Stimulated activated CD4-positive, alpha-beta T cell treated with anti-CD3 and anti-CD28 coated beads, Interleukin-2, amount 100 ng/mL, for 24 hours (primary cell): ENCODE measurements at places on chromosomes 16 and 17.

GRCh38 chr16:54526916-54527315 is 240.3 kb upstream of the IRX3 start:
- no peak for DNase-seq

DNA sequence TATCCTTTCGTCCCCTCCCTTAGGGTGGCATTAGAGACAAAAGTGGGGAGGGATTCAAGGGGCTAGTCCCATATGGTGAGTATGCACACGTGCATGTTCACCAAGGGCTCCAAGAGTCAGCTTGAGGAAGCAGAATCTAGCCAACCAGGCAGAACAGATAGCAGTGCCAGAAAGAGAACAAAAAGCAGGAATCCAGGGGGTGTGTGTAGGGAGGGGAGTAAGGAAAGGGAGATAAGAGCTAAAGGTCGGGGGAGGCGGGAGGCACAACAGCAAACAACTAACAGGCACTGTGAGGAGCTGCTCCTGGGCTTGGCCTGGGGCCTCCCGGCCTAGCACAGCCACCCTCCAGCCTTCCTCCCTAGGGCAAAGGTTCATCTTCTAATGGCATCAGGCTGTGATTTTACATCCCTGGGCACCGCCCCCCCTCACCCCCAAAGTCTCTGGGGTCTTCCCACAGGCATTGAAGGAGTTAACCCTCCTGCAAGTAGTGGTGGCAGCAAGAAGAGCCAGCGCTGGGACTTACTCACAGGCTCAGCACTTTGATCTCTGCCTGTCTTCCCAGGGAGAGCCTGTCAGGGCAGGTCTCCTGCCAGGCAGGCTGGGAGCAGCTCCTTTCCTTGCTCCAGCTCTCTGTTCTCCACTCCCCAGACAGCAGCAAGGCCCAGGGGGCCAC is 12.4 kb upstream of the SUPT4H1 start:
- no peak for DNase-seq

GRCh38 chr17:8939496-8940334 is 25.8 kb downstream of the PIK3R5 start:
- no peak for DNase-seq

- DNase-seq, result no peak
Measured at GRCh38 chr17:3528880-3529511, 28.6 kb downstream of the TRPV3 start.

GRCh38 chr16:30761427-30761927 is 385 bp downstream of the CFAP119 start:
- DNase-seq, result peak; percentile 59

- no peak for DNase-seq
Measured at GRCh38 chr16:19840524-19841110, 44.0 kb downstream of the GPRC5B start.

- no peak for DNase-seq
Measured at GRCh38 chr17:32626379-32626791, 139.6 kb downstream of the CDK5R1 start.

- DNase-seq, result no peak
Measured at GRCh38 chr17:46925185-46925868, 2.4 kb downstream of the GOSR2 start.

DNA sequence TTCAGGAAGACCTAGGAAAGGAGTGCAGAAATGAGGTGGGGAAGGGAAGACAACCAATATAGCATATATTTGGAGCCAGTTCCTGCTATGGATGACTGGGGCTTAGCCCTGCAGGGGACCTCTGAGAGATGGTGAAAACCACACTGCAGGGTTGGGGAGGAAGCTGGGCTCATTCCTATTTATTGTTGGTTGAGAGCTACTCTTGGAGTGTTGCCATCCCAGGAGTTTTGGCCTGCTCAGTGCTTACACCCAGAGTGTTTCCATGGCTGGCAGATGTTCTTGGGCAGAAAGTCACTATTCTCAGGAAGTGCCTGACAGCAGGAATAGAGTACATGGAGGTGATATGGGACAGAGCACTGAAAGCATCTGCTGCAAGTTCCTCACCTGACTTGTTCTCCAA is 145.8 kb downstream of the SPACA3 start:
- DNase-seq, result no peak

DNA sequence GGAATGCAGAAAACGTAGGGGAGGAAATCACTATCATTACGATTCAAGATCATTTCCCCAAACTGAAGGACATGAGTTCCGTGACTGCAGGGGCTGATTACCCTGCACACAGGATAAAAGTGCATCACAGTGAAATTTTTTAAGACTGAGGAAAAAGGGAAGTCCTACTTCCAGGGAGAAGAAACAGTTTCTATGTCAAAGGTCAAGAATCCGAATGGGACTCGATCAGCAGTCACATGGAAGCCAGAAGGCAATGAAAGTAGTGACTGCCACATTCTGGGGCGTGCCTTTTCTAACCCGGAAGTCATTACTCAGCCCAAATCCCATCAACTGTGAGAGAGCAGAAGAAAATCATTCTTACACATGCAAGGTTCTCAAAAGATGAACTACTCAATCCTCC is 12.1 kb downstream of the ZZEF1 start:
- no peak for DNase-seq

DNA sequence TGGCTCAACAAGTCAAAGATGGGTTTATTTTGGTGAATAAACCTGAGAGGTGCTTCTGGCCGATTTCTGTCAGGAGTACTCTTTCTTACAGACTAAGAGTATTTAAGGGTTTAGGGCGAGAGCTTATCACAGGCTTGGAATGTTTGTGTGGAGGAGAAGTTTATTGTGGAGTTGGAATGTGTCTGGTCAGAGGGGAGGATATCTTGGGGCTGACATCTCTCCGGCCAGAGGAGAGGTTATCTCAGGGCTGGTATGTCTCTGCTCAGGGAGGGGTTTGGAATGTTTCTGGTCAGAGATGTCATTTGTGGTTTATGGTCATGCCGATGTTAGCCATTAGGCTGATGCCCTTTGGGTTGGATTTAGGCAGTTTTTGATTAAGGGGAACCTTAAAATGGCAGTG is 236.4 kb upstream of the EEF2KMT start:
- no peak for DNase-seq

DNA sequence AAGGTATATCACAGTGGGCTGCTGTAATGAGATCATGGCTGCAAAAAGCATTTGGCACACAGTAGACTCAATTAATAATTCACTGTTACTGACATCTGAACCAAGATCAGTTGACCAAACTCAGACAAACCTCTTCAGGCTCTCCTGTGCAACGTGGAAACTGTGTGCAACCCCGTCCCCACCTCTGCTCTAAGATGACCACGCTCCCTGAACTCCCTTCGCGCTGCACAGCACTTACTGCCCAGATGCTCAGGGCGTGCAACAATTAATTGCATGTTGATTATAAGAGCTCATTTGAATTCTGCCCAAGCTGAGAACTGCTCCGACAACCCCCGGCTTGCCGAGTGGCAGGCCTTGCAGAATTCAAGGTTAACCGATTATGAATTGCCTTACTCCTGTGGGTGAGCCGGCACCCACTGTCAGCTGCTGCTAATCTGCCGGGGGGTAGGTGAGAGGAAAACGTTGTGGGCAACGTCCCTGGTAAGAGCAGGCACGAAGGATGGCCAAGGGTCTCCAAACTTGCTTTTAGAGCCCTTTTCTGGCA is 1.3 kb upstream of the GSG1L start:
- no peak for DNase-seq

GRCh38 chr16:62853887-62854286 is 817.6 kb upstream of the CDH8 start:
- DNase-seq, result no peak

GRCh38 chr17:47866941-47867340 is 16.0 kb upstream of the SP6 start:
- no peak for DNase-seq

GRCh38 chr16:62638964-62639870 is 603.0 kb upstream of the CDH8 start:
- no peak for DNase-seq

DNA sequence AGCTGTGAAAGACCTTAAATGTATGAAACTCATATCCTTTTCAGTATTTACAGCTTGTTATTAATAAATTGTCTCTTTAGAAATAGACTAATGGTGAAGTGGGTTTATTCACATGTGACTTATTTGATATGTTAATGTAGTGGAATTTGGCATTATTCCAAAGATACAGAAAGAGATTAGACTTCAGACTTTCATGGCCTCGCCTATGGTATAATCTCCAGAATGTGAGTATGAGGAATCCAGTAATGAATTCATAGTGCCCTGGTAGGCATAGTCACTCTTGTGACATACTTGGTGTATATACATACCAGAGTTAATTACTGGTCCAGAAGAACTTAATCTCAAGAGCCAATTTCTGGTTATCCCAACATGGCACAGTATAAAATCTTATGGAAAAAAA is 72.7 kb downstream of the OMG start:
- DNase-seq, result no peak

GRCh38 chr16:80850757-80851156 is 46.4 kb upstream of the CDYL2 start:
- DNase-seq, result no peak

DNA sequence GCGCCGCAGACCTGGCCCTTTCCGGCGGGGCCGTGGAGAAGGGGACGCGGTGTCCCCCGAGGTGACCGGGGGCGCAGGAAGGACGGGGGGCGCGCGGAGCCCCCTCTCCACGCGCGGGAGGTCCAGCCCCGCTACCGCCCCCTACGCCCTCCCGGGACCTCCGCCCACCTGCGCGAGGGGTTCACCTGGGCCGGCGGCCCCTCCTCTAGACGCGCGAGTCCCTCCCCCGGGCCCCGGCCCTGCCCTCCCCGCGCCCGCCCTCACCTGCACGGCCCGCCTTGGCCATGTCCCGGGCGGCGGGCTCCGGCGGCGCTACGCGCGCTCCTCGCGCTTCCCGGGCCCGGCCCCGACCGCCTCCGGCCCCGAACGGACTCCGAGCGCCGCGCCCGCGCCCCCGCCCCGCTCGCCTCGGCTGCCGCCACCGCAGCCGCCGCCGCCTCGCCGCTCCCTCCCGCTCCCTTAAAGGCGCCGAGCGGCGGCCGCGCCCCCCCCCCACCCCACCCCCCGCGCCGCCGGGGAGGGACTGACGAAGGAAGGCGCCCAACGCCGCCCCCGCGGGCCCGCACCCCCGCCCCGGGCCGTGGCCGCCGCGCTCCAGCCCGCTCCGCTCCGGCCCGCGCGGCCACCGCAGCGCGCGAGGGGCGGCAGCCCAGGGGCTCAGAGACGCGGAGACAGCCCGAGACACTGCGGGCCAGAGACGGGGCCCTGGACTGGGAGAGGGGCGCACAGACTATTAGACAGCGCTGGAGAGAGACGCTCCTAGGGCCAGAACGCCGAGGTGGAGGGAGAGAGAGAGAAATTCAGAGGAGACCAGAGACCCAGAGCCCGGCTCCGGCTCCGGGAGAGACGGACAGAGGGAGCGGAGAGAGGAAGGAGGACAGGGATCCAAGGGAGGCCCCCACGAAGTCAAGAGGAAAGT is at the start of gene PITPNM3:
Gene PITPNM3 (minus strand): TSS at position 435 of the 919 bp plus-strand sequence. CDS start 149 bp downstream, at position 286.
- no peak for DNase-seq

DNA sequence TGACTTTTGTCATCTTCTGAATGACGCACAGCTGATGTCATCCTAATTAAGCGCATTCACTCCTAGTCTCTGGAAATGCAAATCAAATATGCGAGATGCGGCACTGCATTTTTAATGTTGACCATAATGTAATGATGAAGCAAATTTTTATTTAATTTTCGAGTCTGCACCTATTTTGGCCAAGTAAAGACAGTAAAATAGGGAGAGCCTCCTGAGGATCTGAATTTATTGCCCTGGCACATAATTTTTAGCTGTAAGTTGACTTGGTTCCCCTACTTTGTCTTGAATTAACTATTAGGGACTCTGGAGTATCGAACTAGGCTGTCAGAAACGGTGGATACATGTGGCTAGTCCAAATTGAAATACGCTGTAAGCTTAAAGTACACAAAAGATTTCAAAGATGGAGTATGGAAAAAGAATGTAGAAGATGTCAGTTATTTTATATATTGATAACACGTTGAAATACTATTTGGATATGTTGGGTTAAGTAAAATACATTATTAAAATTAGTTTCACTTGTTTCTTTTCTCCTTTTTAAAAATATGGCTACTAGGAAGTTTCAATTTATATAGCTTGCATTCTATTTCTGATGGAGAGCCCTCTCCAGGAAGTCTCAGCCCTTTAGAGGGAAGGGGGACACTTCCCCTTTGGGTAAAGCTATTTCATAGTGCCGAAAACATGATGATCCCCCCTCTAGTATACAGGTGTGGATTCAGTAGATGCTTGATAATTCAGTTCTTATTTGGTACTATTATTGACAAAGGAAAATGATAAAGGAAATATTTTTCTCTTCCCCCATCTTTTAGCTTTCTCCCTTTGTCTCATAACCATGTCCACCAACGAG is 991 bp downstream of the KPNA2 start:
- no peak for DNase-seq

- DNase-seq, result no peak
Measured at GRCh38 chr16:79788949-79789348, 188.4 kb upstream of the MAF start.

DNA sequence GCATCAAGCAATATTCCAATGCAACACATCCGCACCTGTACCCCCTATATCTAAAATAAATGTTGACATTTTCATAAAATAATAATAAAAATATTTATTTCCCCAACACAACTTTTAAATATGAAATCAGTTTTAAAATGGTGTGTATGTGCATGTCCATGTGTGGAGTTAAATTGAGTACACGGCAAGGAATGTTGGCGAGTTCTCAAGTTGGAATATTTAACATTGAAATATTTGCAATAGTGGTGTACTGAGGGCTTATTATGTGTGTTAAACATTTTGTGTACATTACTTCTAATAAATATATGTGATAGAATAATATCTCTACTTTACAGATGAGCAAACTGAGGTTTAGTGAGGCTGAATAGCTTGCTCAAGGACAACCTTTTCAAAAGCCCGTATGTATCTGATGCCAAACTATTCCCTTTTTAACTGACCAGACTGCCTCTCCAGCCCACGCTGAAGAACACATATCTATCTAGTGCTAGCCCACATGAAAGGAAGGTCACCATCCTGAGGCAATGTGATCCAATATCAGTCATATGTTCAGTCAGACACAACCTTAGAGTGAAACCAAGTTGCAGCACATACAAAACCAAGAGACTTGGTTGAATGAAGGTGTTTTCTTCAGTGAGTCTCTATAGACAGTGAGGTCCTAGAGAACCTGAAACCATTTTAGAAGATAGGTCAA is 192.2 kb upstream of the CDH11 start:
- no peak for DNase-seq

- DNase-seq, result no peak
Measured at GRCh38 chr16:29311461-29312344, 94.8 kb downstream of the NPIPB11 start.

GRCh38 chr16:747978-748746 is 7.4 kb upstream of the CIAO3 start:
- DNase-seq, result no peak

- DNase-seq, result no peak
Measured at GRCh38 chr16:29686740-29687332, 7.9 kb downstream of the QPRT start.

- peak; percentile 53 for DNase-seq
Measured at GRCh38 chr16:31181102-31181830, 1.3 kb downstream of the FUS start.

GRCh38 chr17:1762233-1762900 is 507 bp downstream of the SERPINF1 start:
- DNase-seq, result no peak
